Neural crest cell (in vitro differentiated cells): ENCODE measurements at places on chromosomes 16 and 17.
A peak's percentile ranks its signal among the peaks of the same experiment; 100 is the strongest.

- no peak for DNase-seq
Measured at GRCh38 chr17:75970626-75971025, 8.3 kb downstream of the ACOX1 start.

DNA sequence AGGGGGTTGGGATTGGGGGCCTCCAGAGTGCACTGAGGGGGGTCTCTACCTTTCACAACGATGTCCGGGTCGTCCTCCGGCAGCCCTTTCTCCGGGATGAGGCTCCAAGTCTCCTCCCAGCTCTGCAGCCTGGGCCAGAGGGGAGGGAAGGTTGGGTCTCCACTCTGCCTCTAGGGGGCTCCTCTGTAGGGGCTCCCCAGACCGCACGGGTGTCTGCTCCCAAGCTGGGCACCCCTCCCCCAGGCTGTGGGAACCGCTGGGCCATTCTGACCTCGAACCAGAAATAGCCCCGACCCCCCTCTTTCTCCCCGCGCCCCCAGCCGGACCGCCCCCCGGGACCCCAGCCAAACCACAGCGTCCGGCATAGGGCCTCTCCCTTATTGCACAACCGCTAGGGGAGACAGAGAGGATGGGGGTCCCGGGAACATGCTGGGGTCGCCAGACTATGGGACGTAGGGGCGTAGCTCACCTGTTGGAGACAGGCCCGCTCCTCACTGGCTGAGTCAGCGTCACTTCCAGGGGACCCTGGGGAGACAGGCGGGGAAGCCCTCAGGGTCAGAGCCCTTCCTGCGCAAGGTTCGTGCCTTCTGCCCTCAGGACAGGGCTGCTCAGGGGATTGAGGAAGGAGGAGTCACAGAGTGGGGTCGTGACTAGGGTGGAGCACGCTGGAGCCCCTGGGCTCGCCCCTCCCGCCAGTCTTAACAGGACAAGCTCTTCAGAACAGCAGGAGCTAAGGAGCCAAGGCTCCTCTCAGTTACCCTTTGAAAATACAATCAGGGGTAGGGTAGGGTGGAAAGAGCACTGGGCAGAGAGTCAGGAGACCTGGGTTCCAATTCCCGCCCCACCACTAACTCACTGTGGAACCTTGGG, 2.7 kb downstream of the PLEKHH3 start:
- DNase-seq = no peak

GRCh38 chr17:1617620-1618174, 10.9 kb downstream of the SLC43A2 start:
- no peak for DNase-seq

DNA sequence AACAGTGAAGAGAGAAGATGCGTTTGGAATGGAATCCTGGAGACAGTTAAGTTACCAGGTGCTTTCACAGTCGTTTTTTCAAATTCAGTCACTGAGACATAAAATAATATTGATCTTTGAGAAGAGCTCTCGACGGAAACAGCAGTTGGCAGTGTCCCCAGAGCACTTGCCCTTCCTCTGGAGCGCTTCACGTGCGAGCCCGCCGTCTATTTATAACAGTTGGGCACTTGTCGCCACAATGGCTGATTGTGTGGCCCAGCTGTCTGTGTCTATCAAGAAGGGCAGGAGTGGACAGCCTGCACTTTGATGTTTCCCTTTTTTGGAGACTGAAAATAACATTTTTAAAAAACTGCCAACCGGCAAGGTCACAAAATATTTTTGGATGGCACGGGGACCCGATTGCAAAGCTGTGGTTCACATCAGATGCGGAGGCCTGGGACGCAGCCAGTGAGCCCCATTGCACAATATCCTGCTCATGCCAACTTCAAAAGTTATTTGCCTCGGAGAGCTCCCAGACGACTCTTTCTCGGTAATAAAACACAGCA, 62.9 kb downstream of the ADCY9 start:
- no peak for DNase-seq

DNA sequence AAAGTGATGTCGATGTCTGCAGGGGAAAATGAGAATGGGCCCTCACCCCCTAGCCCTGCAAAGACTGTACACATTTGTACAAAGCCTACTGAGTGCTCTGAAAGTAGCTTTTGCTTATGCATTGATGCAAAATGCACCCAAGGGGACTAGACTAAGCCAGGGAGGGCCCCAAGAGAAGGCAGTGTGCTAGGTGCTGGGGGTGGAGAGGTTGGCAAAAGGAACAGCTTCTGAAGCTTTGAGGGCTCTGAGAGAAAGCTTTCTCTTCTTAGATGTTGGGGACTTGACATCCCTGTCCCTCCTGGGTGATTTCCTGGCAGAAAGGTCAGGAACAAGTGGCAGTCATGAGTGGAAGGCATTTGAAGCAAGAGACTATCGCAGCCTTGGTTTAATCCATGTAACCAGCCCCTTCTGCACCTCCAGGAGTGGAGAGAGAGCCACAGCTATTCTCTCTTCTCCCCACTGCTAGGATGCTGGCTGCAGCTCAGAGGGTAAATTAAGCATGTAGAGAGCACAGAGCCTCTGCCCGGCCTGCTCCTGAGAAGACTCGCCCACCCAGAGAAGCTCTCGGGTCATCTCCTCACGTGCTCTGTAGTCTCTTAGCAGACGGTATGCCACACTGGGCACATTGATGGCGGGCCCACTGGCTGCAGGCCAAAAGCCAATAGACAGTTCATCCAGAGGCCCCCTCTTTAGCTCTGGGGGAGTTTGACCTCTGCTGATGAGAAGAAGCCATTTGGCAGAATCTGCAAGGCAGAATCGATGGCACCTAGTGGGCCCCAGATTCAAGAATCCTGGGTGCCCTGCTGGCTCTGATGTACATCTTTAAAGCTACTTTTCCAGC, 221.4 kb downstream of the MSI2 start:
- DNase-seq = no peak

DNA sequence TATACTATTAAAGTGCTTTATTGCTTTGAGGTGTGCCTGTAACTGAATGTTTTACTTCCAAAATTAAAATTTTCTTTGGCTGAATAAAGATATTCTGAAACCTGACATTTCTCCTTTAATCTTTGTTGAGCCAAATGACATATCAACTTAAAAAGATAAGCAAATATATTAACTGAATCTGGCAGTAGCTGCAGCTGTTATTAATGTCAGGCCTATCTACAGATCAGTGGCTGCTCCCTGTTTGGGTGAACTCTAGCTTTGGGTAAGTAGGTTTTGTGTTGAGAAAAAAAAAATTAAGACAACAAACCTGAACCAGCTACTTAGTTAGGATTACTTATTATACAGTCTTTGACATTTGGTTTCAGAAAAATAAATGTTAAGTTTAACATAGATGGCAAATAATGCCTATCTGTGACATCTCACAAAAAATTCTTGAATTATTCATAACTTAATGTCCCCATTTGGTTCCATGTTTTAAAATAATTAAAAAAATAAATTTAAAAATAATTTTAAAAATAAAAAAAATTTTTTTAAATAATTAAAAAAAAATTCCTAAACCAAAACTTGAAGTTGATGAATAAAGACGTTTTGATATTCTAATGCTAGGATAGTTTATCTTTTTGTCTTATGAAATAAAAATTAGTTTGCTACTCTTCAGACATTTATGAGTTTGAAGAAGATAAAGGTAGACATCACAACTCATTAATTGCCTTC, 19.8 kb downstream of the CPD start:
- DNase-seq = no peak

DNA sequence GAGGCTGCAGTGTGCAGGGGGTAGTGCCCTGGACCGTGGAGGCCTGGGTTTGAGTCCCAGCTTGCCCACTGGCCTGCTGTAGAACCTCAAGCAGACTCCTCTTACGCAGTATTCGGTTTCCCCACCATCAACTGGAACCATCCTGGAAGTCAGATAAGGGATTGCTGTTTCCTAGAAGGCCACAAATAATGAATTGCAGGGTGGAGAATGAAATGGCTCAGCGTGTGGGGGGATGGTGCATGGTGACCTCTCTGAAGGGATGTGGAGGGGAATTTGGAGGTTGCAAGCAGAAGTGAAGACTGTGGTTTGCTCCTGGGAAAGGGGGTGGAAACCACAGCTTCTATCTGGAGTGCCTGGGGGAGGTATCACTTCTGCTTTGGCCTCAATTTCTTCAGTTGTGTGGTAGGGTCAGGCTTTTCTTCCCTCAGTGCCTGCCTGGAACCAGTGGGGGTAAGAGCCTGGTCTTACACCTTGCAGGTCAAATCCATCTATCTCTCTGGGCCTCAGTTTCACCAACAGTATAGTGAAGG, 1.7 kb downstream of the ADGRG5 start:
- DNase-seq = no peak

DNA sequence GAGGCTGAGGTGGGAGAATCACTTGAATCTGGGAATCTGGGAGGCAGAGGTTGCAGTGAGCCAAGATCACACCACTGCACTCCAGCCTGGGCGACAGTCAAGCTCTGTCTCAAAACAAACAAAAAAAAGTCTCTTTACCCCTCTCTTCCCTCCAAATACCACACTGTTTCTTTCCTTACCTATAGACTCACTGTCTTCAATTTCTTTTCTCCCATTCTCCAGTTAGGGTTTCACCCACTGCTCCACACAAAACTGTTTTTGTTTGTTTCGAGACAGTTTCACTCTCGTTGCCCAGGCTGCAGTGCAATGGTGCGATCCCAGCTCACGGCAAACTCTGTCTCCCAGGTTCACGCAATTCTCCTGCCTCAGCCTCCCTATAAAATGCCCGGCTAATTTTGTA, 6.1 kb upstream of the CD2BP2 start:
- DNase-seq = no peak

GRCh38 chr17:76695059-76695831, 15.5 kb downstream of the MXRA7 start:
- DNase-seq = no peak

- peak; percentile 74 for DNase-seq
Measured at GRCh38 chr17:7136266-7136877, 21.8 kb upstream of the ASGR2 start.

GRCh38 chr17:17157041-17157440, 49.1 kb downstream of the PLD6 start:
- no peak for DNase-seq

DNA sequence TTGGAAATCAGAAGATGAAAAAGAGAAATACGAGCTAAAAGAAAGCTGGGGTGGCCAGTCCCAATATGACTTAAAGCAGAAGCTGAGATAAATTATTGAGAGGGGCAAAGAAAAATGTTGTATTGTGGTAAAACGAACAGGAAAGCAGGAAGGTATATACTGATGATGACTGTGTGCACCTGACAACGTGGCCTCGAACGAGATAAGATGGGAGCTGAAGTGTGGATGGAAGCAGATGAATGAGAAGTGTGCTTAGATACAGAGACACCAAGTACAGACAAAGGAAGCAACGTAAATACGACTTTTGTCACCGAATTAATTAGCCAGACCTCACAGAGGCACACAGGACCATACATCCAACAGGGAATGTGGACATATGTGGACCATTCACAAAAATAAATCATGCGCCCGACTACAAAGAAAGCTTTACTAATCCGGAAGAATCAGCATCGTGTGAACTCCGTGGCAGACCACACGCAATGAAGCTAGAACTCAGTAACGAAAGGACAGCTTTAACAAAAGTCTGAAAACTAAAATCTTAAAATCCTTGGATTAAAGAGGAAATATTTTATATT, 218.7 kb downstream of the RPTOR start:
- DNase-seq = no peak

GRCh38 chr16:49491771-49492761, 118.5 kb downstream of the C16orf78 start:
- DNase-seq = peak; percentile 61

- no peak for DNase-seq
Measured at GRCh38 chr17:81703747-81704654, 834 bp downstream of the MRPL12 start.

DNA sequence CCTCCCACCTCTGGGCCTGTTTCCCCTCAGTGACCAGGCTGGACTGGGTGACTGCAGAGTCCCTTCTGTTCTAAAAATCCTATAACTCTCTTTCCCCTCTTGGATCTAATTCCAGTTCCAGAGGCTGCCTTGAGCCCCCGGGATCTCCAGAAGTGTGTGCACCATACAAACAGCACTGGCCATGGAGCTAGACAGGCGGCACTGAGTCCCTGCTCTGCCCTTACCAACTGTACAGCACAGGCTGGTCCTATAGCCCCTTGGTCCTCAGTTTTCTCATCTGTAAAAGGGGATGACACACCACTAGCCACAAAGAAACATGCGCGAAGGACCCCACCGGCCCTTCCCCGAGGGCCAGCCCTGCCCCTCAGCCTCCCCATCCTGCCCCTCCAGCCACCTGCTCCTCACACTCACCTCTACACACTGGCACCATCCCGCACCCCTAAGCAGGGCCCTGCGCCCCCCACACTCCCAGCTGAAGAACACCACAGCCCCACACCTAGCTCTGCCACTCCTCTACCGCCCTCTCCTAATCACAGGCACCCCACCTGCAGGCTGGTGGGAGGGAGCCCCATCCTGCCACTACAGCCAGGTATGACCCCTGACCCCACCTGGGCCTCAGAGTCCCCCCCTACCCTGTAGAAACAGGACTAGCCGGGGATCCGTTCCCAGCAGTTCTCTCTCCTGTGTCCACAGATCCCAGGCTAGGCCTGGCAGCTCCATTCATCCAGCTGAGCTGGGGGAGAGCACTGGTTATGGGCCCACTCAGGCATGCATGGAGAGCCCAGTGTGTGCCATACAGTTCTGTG, 913 bp upstream of the KRT16 start:
- no peak for DNase-seq

GRCh38 chr16:48526058-48526957, 83.7 kb downstream of the N4BP1 start:
- DNase-seq = no peak

DNA sequence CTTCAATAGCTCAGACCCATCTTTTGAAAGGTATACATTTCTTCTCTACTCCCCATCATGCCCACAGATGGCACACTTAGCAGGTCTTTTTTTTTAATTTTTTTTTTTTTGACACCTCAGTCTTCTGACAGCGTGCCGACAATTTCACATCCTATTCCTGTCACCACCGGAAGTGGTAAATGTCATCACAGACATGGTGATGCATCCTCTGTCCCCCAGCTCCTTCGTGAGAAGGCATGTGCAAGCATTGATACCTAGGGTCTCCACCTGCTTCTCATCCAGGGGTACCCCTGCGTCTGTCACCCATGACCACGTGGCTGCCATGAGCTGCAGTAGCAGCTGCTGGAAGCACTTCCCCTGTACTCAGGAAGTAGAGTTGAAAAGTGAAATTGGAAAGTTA, 35.6 kb downstream of the ELAC2 start:
- DNase-seq = no peak
